ENCODE measurements at places on chromosomes 4 and X.

DNA sequence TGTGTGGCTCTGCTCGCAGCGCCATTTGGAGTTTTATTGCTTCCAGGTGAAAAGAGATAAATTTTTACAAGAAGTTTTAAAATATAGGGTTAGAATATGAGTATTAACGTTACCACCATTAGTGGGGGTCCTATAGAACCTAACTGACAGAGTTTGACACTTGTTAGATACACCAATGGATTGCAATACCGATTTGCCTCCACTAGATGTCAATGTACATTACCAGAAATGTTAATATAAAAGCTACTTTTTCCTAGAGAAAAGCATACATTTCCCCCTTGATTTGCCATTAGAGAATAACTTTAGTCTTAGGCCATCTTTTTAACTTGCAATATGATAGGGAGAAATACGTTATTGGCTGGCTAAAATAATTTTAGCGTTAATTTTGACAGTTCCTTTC, 108.4 kb downstream of the LINC00632 start:
- peak; percentile 24 for DNase-seq

DNA sequence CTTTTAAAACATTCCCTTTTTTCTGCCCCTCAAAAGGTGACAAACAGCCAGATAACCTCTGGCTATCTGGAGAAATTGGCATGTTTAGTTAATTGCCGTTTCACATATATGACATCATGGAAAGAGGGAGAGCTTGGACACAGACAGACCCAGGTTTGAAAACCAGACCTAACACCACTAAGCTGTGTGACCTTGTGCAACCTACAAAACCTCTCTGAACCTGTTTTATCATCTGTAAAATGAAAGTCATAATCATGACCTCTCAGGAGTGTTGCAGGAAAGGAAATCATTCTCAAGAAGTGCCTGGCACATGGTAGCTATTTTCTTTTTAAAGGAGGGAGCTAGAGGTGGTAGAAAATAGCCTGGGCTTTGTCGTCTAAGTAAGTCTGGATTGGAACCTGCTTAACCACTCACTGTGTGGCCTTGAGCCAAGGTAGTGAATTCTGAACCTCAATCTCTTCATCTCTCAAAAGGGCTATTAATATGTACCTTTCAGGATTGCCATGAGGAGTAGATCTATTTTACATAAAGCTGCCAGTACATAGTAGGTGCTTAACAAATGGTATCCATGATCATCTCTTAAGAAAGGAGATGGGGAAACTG, 363.5 kb downstream of the BCOR start:
- DNase-seq: no peak

GRCh38 chr4:151276787-151277562, at the start of gene PRSS48:
Gene PRSS48, plus strand, starts transcription at chr4:151277161. Its CDS starts 12 bp downstream, at chr4:151277173.
- peak; percentile 38 for DNase-seq

DNA sequence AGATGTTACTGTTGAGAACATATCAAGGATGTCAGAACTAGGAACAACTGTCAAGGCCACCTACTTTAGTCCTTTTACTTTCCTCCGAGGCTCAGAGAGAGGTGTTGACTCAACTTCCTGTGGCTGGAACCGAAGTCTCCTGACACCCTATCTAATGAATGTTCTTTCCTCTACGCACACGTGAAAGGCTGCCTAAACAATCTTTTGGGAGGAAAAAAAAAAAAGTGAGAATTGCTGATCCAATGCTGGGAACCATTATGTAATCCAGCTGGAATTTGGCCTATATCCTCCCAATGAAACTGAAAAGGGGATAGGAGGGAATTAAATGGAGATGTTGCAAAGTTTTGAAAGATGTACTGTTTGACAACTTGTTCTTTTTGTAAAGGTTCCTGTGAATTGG, 8.3 kb upstream of the MAP7D3 start:
- peak; percentile 73 for DNase-seq

- DNase-seq: no peak
These were observed 95.7 kb upstream of the TSPAN7 start for GRCh38 chrX:38465686-38466085.

DNA sequence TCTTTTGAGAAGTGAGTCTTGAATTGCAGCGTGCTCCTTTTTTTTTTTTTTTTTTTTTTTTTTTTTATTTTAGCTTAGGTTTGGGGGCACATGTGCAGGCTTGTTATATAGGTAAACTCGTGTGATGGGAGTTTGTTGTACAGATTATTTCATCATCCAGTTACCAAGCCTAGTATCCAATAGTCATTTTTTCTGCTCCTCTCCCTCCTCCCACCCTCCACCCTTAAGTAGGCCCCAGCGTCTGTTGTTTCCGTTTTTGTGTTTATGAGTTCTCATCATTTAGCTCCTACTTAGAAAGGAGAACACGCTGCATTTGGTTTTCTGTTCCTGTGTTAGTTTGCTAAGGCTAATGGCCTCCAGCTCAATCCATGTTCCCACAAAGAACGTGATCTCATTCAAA, 81.3 kb upstream of the TSPAN5 start:
- DNase-seq: no peak

GRCh38 chr4:154414371-154414770, 77.2 kb downstream of the DCHS2 start:
- DNase-seq: no peak

- no peak for DNase-seq
These were observed 198.0 kb upstream of the EPHA5 start for GRCh38 chr4:65868096-65868824.

- no peak for DNase-seq
These were observed 383.9 kb downstream of the PCDH7 start for GRCh38 chr4:31104043-31104442.

DNA sequence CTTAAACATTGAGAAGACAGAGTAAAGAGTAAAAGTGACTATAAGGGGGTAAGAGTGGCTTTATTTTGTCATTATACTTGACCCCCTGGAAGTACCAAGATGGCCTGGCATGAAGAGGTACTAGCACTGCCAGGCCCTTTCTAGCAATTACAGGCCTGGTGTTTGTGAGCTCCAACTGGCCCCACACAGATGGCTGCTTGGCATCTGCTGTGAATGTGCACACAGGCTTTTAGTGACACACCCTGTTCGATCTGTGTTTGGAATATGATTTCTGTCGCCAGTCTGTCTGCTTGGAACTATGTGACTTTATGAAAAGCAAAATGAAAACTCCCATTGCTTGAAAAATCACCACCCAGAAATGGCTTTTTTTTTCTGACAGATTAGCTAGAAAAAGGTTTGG, 123.3 kb downstream of the CLCN4 start:
- DNase-seq: no peak

DNA sequence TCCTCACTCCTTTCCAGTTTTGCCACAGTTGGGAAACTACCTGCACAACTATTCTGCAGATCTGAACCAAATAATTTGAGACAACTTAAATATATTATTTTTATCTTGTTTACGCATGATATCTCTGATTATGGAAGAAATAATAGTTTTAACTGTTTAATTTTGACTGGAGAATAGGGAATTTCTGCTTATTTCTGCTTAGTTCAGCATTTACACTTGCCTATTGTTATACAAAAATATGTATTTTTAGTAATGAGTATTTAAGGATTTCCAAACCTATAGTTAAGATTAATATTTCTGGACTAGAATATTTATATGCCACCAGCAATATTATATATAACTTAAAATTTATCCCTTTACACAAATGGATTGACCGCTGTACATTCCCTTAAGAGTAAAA, 125.5 kb downstream of the NWD2 start:
- no peak for DNase-seq

- no peak for DNase-seq
These were observed 738.0 kb upstream of the PITX2 start for GRCh38 chr4:111360906-111361305.

DNA sequence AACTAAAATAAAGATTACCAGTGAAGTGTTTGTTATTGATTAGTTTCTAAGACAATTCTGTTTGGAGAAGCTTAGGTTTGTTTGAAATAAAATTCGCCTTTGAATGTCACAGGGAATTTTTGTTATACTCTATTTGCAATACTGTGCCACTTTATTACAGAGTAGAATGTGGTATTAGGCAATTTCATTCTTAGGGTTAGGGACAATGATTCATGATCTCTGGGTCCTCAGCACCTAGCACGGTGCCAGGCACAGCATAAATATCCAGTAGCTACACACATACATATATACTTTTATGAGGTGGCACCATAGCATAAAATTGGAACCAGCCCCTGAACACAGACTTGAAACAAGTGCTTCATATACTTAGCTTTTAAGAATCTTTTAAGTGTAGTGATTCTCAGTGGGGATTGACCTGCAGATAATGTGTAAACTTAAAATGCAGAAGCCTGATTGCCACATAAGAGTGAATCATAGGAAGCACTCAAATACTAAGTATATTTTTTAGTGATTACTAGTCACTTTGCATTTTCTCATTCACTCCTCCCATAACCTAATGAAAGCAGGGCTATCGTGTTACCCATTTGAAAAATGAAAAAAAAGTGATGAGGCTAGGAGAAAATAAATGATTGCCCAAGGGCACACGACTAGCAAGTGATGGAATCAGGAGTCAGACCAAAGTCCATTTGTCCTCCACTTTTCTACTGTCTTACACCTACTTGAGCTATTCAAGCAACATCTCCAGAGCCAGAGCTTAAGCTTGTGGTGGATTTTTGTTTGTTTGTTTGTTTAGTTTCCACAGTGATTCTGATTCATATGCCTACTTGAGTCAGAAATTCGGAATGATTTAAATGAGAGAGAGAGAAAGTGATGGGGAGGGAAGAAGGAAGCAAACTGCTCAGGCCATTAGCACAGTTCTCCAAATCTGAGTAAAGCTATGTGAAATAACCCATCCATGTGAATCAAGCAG, 366.0 kb upstream of the FGF13 start:
- peak; percentile 79 for DNase-seq

DNA sequence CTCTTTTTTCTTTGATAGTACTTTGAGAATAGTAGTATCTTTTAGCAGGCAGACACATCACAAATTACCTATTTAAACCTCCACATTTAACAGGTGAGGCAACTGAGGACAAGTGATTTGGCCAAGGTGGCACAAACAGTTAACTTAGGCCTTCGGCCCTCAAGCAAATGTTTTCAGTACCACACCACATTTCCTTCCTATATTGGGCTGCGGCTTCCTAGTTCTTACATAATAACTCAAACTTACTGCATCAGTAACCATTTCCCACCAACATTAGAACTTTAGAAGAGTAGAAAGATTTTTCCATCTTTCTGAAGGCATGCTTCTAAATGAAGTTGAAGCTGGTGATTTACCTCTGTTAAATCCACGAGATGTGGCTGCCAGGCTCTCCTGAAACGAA, 63.2 kb upstream of the SLC4A4 start:
- DNase-seq: no peak

- DNase-seq: no peak
These were observed 81.5 kb downstream of the SORCS2 start for GRCh38 chr4:7273738-7274297.

DNA sequence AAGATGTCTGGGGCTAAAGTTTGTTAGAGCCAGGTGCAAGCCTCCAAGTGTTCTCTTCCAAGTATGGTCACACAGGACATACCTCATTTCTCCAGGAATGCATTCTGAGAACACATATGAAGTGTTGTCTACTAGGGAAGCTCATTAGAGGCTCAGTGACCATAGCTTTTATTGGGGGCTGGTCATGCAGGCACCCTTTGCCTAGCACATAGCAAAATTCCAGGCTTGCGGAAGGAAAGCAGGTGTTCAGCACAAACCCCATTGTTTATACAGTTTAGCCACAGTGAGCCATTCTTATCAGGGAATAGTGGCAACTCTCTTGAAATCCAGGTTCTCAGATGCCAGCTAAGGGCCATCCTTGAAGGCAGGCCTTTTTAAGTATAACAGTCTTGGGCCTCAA, 339.4 kb upstream of the ZCCHC13 start:
- DNase-seq: no peak

DNA sequence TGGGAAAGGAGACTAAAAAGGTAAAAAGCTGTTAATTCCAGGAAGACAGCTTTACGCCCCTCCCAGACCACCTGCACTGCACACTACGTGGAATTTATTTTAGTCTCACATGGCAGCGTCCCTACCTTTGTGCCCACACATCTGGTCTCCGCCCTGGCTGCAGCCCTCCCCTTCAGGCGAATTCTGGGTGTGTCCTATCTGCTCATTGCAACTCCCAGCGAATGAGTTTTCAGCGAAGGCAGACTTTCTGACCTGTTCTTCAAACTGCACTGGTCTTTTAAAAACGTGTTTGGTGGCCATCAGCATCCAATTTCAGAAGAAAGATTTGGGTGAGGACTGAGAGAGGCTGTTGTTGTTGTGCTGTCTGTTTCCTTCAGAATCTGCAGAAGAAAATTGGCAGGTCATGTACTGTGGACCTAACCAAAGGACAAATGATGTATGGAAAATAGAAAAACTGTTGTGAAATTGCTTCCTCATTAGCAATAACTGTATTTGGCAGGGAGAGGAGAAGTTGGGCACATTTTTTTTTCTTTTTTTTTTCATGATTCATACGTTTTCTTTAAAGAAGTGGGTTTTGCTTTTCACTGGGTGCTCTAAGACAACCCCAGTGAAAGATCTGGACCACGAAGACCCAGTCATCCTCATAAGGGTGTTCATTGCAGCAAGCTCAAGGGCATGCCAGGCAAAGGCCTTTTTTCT, 4.2 kb downstream of the TLR8 start:
- DNase-seq: no peak

DNA sequence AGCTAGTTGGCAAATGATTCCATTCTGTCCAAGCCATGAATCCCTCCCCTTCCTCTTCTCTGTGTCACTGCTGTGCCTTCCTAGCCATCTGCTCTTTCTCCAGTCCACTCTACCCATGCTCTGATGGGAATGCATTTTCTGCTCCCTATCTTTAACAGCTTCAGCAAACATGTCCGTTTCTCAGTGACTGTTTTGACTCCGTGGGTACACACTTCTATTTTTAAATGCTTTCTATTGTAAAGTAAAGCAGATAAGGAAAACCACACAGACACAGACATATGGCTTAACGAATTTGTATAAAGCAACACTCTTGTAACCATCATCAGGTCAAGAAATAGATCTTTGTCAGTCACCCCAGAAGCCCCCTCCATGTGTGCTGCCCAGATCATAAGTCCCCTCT, 72.4 kb upstream of the KLHL13 start:
- no peak for DNase-seq

GRCh38 chr4:40840985-40841571, 91.3 kb downstream of the NSUN7 start:
- DNase-seq: peak; percentile 70

DNA sequence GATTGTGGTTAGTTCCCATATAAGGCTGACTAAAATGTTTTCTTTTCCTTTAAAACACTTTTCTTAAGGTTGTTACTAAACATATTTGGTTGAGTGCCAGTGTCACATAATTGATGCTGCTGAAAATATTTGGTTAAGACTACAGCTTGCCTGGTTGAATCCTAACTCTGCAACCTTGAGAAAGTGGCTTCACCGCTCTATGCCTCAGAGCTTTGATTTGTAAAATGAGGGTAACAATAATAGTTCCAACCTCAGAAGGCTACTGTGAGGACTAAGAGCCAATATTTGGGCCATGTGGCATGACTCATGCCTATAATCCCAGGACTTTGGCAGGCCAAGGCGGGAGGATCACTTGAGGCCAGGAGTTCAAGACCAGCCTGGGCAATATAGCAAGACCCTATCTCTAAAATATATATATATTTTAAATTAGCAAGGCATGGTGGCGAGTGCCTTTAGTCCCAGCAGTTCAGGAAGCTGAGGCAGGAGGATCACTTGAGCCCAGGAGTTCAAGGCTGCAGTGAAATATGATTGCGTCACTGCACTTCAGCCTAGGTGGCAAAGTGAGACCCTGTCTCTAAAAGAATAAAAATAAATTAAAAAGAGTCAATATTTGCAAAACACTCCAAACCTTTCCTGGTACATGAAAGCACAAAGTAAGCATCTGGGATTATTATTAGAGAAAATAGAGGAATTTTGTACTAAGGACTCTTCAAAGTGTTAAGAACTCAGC, 7.1 kb upstream of the NEIL3 start:
- peak; percentile 62 for DNase-seq

- DNase-seq: no peak
These were observed 152.2 kb downstream of the ASMT start for GRCh38 chrX:1767026-1767425.
